ENCODE measurements at places on chromosomes 7 and 10.

- DNase-seq, result no peak
Measured at GRCh38 chr7:100132697-100133151, 6.0 kb downstream of the MBLAC1 start.

DNA sequence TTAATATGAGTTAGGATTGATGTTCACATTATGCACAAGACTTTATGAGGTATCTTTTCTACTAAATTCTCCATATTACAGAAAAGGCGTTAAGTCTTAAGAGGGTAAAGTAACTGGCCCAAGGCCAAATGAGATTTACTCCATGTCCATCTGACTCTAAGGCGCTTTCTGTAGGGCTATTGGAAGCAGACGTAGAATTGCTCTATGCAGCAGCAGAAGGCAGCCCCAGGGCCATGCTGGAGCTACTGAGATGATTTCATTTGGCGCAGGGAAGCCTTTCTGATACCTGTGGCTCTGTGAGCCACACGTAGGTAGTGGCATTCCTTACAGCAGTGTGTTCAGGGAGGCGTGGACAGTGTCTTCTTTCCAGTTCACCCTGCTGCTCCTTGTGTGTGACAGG lies 133.1 kb downstream of the SH2D4B start:
- DNase-seq, result no peak

- DNase-seq, result no peak
Measured at GRCh38 chr7:17355050-17355449, 56.6 kb downstream of the AHR start.

DNA sequence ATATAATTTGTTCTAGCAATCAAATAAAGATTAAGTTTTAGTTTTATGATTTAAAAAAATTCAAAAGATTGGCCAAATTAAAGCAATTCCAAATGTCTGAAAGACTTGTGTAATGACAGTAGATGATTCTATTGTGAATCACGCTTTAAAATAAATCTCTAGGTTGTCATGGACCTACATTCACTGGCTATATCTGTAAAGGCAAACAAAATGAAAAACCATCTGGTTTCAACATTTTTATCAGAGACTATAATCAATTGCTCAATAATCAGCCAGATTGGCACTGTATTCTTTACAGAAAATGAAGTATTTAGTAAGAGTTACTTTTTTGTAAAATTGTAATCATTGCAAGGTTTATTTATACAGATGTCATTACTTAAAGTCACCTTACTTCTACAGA lies 60.7 kb downstream of the DGKB start:
- DNase-seq, result no peak

GRCh38 chr10:96622013-96622787 lies 35.4 kb upstream of the TM9SF3 start:
- DNase-seq, result no peak

Data from stimulated activated CD8-positive, alpha-beta memory T cell treated with anti-CD3 and anti-CD28 coated beads, Interleukin-7, amount 100 ng/mL, for 48 hours (primary cell).